Glomerular endothelial cell (primary cell): ENCODE measurements at places on chromosomes 12 and 14.

- DNase-seq: no peak
These were observed 91.9 kb upstream of the RESF1 start for GRCh38 chr12:31867292-31867691.

- DNase-seq: no peak
These were observed 34.1 kb downstream of the SLCO1A2 start for GRCh38 chr12:21300632-21301031.

GRCh38 chr12:3777206-3777809 is 24.4 kb upstream of the CRACR2A start:
- peak; percentile 23 for DNase-seq

DNA sequence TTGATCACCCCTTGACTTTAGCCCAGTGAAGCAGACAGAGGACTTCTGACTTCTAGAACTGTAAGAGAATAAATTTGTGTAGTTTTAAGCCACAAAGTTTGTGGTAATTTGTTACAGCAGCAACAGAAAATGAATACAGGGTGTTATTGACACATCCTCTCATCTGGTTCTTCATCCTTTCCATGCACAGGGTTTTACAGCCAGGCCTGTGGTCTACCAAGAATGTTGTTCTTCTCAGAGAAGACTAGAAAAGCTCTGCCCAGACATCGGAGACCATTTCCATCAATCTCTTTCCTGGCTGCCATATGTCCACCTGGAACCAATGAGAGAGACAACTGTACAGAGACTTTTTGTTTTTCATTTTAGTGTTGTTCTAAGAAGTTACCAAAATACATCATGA is 308.2 kb upstream of the AMIGO2 start:
- no peak for DNase-seq
